Stimulated activated CD4-positive, alpha-beta T cell treated with anti-CD3 and anti-CD28 coated beads, Interleukin-15, amount 100 ng/mL, for 1 hour (primary cell): ENCODE measurements at places on chromosomes 5 and 9.

DNA sequence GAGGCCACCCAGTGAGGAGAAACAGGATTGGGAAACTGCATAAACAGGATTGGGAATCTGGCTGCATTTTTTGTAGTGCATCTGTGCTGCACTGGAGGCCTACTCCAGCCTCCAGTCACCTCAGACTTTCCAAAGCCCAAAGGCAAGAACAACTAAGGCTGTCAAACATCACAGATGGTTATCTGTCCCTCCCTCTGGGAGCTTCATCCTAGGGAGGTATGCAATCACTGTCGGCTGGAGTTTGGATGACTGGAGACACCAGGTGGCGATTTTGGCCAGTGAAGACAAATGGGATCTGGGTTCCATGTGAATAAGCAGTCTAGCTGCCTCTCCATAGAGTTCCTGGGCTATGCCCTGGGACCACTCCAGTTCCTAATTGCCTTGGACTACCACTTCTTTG lies 9.3 kb upstream of the SPINK13 start:
- no peak for DNase-seq

- DNase-seq = no peak
These were observed 297.3 kb downstream of the NR3C1 start for GRCh38 chr5:143106174-143106573.

DNA sequence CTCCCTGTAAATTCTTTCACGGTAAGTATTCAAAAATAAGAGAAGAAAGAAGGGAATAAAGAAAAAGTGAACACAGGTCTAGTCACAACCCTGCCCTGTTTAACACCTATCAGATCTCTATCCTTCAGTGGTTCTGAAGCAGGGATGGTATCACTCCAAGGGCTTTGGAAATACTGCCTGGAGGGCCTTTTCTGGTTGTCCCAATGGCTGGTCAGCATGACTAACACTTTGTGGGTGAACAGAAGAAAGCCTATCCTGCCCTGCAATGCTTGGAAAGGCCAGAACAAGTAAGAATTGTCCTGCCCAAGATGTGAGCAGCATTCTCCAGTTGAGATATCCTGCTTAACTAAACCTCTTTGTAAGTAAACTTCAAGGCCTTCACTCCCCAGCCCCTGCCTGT lies 124.9 kb downstream of the TMEM167A start:
- no peak for DNase-seq

- no peak for DNase-seq
These were observed 406.5 kb upstream of the EDIL3 start for GRCh38 chr5:84791138-84791537.

- no peak for DNase-seq
These were observed 147.4 kb downstream of the ACTBL2 start for GRCh38 chr5:57335092-57335660.

DNA sequence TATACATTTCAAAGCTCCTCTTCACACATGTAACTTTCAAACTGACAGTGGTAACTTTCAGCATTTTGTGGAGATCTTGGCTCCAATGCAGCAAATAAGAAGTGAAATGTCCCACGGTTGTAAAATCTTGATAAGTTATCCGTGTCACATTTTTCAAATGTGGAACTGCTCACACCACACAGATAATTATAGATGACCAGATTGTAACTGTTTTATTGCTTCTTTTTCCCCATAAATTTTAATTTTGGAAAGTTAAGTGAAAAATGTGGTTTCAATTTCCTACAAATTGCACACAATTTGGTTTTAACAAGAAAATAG lies 347.1 kb downstream of the EBF1 start:
- DNase-seq = no peak

GRCh38 chr5:56815658-56816545 lies 553 bp downstream of the MAP3K1 start:
- peak; percentile 27 for DNase-seq

- DNase-seq = no peak
These were observed 47.5 kb downstream of the NKD2 start for GRCh38 chr5:1055896-1056610.

- DNase-seq = no peak
These were observed 31.4 kb downstream of the SLC12A7 start for GRCh38 chr5:1080432-1080831.

GRCh38 chr9:16612627-16613026 lies 257.8 kb downstream of the BNC2 start:
- no peak for DNase-seq

- no peak for DNase-seq
These were observed 1.1 kb downstream of the GSN start for GRCh38 chr9:121268851-121269641.

GRCh38 chr5:131644822-131645221 lies 9.8 kb upstream of the RAPGEF6 start:
- DNase-seq = no peak

DNA sequence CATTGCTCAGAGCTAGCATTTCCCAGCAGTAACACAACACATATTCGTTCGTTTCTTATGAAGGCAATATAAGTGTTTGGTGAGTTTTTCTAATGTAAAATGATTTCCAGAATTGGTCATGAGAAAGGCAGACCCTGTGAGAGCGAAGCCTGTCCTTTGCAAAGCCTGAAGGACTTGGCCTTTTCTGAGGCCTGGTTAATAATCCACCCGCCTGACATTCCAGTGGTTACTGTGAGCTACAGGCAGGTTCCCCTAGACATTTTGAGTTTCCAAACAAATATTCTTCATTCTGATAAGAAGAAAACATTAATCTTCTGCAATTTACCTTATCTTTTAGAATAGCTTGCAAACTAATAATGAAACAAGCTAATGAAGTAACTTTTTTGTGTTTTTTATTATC lies 38.0 kb downstream of the ADAMTS16 start:
- DNase-seq = no peak

DNA sequence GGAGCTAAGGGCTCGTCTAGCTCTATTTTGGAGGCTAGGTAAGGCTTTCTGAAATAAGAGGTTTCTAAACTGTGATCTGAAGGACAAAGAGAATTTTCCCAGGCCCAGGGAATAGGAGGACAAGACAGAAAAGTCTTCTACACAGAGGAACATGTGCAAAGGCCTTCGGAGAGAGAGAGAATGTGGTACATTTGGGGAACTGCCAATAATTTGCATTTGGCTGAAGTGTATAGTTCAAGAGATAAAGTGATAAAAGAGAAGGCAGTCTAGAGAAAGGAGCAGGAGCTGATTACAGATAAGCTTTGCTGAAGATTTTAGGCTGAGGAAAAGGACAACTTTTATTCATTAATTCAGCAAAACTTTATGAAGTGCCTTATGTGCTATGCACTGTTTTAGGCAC lies 214.4 kb upstream of the ELL2 start:
- no peak for DNase-seq
